GM12892 (cell line): ENCODE measurements at places on chromosomes 2 and 18.
A peak's percentile ranks its signal among the peaks of the same experiment; 100 is the strongest.

DNA sequence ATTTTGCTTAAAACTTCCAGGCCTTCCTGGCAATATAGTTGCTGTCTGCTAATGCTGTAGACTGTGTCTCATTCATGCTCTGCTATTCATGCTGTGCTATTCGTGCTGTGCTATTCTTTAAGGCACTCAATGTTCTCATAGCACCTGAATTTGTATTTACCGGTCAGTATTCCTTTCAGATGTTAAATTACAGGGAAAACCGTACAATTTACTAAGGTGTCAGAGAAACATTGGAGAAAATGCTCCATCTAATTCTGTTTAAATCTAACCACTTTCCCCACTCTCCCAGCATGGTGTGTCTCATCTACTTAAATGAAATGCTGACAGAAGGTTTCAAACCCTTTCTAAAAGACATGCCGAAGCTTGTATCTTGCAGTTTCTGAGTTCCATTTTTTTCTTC is 25.0 kb downstream of the FAM171B start:
- DNase-seq: no peak

- no peak for DNase-seq
Measured at GRCh38 chr18:42306594-42306980, 351.6 kb downstream of the PIK3C3 start.

- DNase-seq: no peak
Measured at GRCh38 chr2:70049255-70049654, 38.0 kb upstream of the PCBP1 start.

GRCh38 chr18:47615043-47615442 is 315.4 kb downstream of the SMAD2 start:
- DNase-seq: no peak

DNA sequence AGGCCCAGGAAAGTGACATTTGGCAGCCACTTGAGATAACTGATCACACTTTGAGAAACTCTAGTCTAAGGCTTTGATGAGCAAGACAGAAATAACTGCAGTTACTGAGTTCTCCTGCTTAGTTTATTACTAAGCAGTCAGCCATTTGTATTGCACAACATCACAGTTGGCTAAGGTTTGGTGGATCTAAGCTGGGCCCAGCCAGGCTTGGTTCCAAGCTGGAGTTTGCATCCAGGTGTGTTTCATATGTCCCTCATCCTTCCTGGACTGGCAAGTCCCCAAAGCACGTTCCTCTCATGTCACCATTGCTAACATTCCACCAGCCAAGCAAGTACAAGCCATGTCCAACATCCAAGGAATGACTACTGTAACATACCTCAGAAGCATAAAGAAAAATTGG is 71.3 kb upstream of the ZNF532 start:
- no peak for DNase-seq

- no peak for DNase-seq
Measured at GRCh38 chr2:190069936-190070696, 7.6 kb upstream of the MSTN start.

DNA sequence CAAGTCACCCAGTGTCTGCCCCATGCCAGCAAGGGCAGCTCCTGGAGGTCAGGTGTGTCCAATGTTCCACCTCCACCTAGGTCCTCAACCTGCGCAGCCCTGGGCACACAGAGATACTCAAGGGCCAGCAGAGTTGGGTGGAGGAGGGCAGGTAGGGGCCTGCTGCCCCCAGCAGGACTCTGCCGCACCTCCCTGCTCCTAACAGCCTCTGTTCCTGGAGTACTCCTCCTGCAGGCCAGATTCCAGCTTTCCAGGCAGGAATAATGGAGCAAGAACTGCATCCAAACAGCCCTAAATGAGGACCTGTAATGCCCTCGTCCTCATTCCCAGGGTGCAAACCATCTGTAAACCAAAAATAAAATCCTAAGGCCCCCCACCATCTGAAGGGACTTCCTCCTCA is 44.4 kb upstream of the ACAA2 start:
- DNase-seq: no peak

- DNase-seq: no peak
Measured at GRCh38 chr18:7626922-7627440, 59.9 kb downstream of the PTPRM start.

DNA sequence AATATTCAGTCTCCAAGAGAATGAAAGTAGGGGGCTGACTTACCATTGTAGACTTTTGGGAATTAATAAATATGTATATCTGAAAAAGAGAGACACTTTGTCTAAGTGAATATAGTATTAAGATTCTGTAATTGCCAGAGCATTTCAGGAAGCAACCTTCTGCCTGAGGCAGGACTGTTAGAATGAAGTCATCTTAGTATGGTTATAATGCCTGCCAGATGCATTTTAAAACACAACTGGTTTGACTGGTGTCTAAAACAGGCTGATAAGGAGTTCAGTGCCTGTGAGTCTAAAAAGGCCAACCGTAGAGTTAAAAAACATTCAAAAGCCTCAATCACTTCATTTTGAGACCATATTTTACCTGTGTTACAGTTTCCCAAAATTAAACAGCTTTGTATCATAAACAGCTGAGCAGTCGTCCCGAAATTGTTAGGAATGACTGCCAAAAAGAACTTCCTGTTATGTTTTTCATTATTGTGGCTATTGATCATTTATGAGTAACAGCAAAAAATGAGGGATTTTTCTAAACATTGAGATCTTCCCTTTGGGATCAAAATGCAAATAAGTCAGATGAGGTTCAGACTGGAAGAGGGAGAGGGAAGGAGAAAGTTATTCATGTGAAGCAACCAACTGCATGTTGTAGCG is 443.9 kb downstream of the PID1 start:
- no peak for DNase-seq

DNA sequence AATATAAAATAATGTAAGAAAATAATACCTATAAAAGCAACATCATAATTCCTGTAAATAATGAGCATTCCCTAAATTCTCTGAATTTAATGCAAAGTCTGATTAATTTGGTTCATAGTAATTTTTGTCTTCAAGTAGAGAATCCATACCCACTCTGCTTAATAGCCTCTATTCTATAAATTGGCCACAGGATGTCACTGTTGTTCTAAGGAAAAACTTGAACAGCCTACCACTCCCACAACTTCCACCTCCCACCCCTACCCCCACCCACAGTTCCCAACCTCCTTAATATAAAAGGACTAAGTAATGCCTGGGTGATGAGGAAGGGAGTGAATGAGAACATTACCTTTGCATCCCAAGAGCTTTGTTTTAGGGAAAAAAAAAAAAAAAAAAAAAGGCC is 27.2 kb upstream of the BBS5 start:
- no peak for DNase-seq

GRCh38 chr2:10903861-10904210 is 7.9 kb upstream of the KCNF1 start:
- no peak for DNase-seq

- DNase-seq: no peak
Measured at GRCh38 chr2:177322801-177323261, 58.3 kb upstream of the NFE2L2 start.

DNA sequence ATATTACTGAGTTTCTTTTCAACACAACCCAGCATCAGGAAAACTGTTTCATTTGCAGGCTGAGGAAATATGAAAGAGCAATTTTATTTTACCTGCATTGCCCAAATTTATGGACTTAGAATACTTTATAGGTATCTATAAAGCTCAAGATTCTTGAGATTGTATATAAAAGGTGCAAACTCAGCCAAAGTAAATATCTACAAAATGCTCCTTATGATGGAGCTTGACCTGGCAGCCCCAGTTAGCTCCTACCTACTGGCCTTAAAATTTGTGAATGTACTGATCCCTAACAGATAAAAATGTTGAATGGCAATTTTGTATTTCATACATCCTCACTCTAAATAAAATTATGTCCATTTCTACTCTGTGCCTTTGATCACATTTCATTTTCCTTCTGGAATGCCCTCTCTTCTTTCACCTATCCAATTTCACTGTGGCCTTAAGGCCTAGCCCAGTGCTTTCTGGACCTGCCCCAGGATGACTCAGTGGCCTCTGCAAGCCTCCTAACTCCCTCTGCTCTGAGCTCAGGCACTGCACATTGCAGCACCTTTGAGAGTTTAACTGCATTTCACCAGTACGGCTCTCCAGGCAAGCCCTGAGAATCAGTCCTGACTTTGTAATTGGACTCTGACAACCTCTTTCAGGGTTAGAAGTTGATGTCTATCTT is 125.9 kb downstream of the ANTXR1 start:
- DNase-seq: no peak

DNA sequence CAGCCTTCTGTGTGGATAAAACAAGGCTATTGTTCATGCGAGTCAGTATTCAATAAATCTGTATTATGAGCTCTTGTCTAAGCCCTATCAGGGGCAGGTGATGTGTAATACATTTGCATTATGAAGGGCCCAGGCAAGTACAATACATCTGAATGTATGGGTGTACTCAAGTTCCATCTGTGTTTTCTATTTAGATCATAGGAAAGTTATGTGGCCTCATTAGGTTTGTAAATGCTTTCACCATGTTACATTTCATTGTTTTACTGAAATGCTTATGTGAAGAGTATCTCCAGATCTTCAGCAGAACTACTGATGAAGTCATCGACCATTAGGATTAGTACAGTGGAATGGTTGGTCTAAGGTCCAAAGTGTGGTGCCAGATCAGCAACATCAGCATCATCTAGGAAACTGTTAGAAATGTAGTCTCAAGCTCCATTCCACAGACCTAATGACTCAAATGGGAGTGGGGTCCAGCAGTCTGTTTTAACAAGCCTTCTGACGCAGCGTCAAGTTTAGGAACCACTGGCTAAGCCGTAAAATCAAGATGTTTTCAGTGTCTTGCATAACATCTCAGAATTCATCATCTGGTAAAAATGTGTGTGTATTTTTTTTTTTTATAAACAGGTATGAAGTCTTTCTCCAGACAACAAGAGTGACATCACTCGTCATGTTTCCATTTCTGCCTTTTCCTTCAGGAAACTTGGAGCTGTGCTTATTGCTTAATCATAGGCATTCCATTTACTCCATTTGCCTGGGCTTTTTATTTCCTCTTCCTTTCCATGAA is 80.5 kb downstream of the LYPD6 start:
- DNase-seq: no peak

DNA sequence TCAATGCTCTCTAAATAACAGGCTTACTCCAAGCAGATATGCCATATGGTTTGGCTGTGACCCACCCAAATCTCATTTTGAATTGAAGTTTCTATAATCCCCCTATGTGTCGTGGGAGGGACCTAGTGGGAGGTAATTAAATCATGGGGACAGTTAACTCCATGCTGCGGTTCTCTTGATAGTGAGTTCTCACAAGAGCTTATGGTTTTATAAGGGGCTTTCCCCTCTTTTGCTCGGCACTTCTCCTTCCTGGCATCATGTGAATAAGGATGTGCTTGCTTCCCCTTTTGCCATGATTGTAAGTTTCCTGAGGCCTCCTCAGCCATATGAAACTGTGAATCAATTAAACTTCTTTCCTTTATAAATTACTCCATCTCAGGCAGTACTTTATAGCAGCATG is 302.7 kb upstream of the ZC3H15 start:
- DNase-seq: no peak

- DNase-seq: no peak
Measured at GRCh38 chr2:60741576-60741975, 14.5 kb upstream of the PAPOLG start.

GRCh38 chr18:2186967-2187366 is 384.3 kb downstream of the METTL4 start:
- DNase-seq: no peak

- no peak for DNase-seq
Measured at GRCh38 chr2:145961846-145962245, 1441.9 kb upstream of the ZEB2 start.

DNA sequence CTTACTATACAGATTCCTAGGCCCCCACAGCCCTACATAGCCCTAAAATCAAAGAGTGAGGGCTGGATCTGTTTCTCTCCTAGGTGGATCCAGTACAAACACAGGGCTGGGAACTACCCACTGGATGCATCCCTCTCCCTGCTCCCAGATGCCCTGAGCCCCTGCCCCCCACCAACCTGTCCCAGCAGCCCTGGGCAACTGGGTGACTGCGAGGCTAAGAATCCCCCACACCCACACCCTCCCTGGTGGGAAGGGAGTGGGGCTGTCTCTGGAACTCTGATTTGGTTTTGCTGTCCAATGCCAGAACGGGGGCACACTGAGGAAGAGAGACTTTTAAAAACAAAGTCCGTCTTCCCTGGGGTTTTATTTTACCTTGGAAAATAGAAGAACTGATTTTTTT is 113.1 kb downstream of the SMAD7 start:
- no peak for DNase-seq

GRCh38 chr2:129117434-129117833 is 798.8 kb upstream of the HS6ST1 start:
- DNase-seq: no peak

DNA sequence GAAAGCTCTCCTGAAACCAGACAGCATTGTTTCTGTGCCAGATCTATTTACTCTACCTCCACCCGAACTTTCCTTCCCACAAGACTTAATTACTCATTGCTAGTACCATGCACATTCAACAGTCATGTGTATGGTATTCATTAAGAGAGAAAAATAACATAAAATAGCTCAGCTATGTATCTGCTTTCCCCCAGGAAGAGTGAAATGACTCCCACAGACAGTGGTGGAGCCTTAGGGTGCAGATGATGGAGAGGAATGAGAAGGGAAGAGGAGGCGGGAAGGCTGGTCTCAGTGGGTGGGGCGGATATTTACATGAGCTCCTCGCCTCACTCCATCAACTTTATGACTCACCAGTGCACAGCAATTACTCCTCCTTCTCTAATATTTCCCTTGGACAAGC is 724.5 kb downstream of the EPHA4 start:
- no peak for DNase-seq

- DNase-seq: no peak
Measured at GRCh38 chr18:77223653-77224052, 26.0 kb upstream of the GALR1 start.

DNA sequence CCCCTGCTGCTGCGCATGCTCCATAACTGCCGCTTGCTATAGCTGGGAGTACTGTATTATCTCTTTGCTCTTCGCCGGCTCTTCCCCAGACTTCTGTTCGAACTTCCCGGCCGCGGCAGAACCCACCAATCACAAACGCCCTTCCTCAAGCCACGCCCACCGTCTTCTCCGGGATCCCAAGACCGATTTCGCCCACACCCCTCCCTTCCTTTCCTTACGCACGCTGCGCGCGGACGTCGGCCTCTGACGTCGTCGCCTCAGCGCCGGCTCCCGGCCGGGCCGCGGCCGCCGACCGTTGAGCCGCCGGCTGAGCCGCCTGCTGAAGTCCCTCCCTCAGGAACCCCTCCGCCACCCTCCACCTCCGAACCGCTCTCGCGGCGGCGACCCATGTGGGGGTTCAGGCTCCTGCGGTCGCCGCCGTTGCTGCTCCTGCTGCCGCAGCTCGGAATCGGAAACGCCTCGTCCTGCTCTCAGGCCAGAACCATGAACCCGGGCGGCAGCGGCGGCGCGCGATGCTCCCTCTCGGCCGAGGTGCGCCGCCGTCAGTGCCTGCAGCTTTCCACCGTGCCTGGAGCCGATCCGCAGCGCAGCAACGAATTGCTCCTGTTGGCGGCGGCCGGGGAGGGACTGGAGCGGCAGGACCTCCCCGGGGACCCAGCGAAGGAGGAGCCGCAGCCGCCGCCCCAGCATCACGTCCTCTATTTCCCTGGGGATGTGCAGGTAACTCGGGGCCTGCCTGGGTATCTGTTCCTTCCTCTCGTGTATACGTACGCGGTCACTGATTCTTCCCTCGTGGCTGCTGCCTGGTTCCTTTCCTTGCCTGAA is at the start of gene C2orf69:
TSS of gene C2orf69 (plus strand) at position 242 of the 825 bp plus-strand sequence. CDS start at position 388, 146 bp downstream.
- DNase-seq: peak; percentile 71

- no peak for DNase-seq
Measured at GRCh38 chr2:231751042-231751815, 29.9 kb downstream of the PDE6D start.
